ENCODE measurements at places on chromosomes 13 and 19.

- DNase-seq = no peak
Measured at GRCh38 chr13:63075126-63075525, 1659.5 kb upstream of the PCDH20 start.

GRCh38 chr13:21825801-21826200 is 154.9 kb downstream of the FGF9 start:
- DNase-seq = no peak

DNA sequence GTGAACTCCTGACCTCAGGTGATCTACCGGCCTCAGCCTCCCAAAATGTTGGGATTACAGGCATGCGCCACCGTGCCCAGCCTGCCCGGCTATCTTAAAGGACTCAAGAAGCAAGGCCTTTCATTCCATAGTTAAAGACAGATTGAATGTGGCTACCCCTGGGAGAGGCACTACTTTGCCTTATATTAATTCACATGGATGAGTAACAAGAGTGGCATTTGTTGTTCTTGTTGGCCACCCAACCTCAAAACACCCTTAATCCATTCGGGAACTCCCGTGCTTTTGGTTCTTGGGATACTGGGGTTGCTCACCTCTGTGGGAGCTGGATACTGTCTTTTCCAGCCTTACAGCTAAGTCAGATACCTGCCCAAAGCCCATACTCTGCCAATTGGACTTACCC is 34.4 kb upstream of the ABCC4 start:
- DNase-seq = no peak

DNA sequence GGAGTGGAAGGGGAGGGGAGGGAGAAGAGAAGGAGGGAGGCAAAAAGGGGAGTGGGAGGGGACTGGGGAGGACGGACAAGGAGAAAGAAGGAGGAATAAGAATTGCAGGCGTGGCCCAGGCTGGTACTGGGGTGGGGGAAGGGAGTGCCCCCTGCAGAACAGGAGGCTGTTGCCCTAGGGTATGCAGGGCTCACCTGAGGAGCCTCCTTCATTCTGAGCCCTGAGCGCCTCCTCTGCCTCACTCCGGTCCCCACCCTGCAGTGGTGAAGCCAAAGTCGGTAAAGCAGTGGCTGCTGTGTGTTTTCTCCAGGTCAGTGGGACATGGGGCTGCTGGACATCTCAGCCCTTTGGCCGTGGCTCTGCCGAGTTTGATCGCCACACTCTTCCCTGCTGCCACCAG is 9.1 kb upstream of the CDC16 start:
- no peak for DNase-seq

DNA sequence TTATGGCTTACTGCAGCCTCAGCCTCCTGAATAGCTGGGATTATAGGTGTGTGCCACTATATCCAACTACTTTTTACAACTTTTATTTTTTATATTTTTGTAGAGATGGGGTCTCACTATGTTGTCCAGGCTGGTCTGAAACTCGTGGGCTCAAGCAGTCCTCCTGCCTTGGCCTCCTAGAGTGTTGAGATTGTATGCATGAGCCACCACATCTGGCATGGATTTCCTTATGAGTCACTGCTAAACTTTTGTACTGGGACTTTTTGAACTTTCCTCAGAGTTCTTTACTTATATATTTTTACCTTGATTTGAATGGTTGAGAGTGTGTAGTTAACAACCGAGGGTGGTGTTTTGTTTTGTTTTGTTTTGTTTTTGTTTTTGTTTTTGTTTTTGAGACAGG is 33.4 kb downstream of the DNAJC3 start:
- DNase-seq = no peak

- no peak for DNase-seq
Measured at GRCh38 chr13:59842507-59842906, 321.2 kb downstream of the DIAPH3 start.

GRCh38 chr19:32130332-32130731 is 215.1 kb upstream of the ZNF507 start:
- no peak for DNase-seq

- DNase-seq = no peak
Measured at GRCh38 chr13:107200491-107200890, 632.6 kb upstream of the ARGLU1 start.

- no peak for DNase-seq
Measured at GRCh38 chr13:35879111-35879510, 252.1 kb downstream of the DCLK1 start.

- DNase-seq = no peak
Measured at GRCh38 chr19:57441979-57442752, 7.0 kb downstream of the ZNF749 start.

- no peak for DNase-seq
Measured at GRCh38 chr19:44927746-44928145, 13.3 kb downstream of the APOC1 start.

- no peak for DNase-seq
Measured at GRCh38 chr19:46180701-46181387, 32.8 kb downstream of the IGFL2 start.

DNA sequence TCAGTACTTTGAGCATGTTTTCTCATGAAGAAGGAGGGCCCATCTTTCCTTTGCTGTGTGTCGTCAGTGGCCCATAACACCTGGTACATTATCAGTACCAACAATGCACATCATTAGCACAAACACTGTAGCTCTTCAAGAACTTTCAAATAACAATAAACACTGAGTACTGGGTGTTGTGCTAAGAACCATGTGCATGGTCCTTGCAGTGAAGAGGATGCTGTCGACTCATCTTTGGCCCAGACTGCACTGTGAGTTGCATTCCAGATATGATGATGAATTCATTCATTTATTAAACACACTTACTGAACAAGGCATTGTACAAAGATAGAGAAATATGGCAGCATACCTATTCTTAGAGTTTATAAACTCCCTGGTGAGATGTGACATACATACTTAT is 55.8 kb downstream of the FLT3 start:
- DNase-seq = no peak

GRCh38 chr19:31595521-31595920 is 246.3 kb upstream of the TSHZ3 start:
- DNase-seq = no peak

DNA sequence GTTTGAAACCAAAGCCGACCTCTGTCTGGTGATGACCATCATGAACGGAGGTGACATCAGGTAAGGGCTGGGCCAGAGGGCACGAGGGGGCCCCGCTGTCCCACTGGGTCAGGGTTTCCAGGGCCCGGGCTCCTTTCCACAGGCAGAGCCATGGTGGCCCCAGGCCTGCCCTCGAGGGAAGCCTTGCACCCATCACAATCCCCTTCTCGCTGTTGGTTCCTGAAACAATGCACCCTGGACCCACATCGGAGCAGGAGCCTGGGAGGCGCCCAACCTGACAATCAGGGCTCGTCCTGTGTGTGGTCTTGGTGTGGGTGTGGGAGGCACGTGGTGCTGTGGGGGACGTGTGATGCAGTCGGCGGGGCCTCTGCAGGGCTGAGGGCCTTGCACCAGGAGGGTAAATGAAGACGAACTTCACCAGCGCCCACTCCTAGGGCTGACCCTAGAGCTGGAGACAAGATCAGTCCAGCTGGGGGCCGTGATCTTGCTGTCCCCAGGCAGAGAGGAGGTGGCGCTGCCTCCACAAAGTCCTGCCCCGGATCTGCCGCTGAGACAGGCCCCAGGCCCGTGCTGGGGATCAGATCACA is 2.8 kb downstream of the GRK1 start:
- DNase-seq = no peak

DNA sequence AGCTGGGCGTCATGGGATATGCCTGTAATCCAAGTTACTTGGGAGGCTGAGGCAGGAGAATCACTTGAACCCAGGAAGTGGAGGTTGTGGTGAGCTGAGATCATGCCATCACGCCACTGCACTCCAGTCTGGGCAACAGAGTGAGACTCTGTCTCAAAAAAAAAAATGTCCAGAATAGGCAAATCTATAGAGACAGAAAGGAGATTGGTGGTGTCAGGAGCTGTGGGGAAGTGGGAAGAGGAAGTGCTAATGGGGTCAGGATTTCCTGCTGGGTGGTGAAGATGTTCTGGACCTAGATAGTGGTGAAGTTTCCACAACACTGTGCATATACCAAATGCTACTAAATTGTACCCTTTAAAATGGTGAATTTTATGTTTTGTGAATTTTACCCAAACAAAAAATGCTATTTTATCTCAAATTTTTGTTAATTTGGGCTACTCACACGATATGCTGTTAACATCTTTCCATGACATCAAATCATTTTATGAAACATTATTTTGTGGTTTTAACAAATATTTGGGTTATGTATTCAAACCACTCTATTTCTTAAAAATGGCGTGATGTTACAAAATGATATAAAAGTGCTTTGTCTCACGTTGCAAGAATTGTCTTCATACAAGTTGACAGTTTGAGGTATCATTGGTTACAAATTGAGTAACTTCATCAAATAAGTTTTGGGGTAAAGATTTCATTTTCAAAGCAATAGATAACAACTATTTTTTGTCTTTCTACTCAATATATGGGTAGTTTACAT is 7.4 kb upstream of the CYP4F3 start:
- no peak for DNase-seq

GRCh38 chr19:15318241-15318691 is 14.1 kb downstream of the BRD4 start:
- no peak for DNase-seq

DNA sequence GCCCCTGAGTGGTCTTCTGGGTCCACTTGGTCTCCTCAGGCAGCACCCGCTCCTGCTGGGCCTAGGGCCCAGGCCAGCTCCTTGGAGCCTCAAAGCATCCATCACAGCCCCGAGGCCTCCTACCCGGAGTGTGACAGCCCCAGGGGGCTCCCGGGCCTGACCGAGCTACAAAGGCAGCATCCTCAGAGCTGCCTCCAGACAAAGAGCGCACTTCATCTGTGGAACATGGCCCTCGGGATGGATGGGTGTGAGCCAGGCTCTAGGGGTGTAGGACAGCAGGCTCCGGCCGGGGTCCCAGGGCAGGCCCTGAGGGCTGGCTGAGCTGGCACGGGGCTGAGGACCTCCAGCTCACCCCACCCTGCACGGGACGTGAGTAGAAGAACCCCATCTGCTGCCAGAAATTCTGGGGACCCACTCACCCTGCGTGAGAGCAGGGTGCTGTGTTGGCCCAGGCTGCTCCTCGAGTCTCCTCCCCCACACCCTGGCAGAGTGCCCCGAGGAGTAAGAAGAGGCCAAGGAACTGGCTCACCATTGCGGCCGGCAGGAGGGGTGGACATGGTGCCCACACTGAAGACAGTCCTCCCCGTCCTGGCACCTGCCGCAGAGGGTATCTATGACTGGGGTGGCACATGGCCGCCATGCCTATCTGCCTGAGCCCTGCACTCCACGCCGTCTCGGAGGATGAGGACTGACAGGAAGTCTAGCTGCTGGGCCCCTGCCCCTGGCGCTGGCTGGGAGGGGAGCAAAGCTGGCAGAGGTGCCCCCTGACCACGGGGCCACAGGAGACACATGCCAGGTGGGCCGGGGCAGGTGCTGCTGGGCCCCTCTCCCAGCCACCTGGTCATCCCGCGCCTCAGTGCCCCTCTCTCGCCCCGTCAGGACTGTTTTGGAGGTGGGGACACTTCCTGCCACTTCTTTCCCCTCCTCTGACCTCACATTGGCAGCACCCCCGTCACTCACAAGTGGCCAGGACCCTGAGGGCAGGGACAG is 22.3 kb downstream of the CEBPG start:
- no peak for DNase-seq

DNA sequence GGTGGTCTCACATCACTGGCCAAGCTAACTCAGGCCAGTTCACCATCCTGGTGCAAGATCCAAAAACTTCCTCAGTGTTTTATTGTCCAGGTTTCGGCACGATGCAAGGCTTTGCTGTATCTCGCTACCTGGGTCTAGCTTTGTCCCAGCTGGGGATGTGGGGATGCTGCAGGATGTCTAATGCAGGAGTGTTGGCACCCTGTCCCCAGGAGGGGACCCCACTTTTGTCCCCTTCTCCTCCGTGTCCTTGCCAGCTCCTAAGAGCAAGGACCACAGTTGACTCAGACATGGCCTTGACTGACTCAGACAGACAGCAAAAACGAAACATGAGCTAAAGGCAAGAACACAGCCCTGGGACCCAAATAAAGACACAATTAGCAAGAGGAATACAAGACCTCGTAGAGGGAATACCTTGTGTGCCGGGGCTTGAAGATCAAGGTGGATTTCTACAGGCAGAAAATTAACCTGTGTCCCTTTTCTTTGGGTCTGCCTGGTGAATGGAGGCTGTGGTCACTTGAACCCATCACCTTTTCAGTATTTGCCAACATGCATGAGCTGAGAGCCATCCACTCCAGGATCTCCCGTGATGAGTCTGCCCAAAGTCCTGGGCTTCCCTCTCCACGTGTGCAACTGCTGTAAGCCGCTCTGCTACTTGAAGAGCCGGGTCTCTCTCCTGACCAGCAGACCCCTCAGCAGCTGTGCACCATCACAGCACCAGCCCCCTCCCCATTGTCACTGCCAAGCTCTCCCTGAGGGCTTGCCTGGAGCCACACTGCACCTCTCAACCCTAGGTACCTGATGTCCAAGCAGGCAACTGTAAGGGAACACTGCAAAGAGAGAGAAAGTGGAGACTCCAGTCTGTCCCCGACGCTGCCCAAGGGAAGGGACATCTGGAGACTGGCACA is 149.5 kb upstream of the ZNF507 start:
- DNase-seq = no peak

GRCh38 chr19:54102421-54103169 is at the start of gene NDUFA3:
TSS of gene NDUFA3 (plus strand) at chr19:54102855. CDS start at chr19:54102879, 24 bp downstream.
- DNase-seq = peak; percentile 95

GRCh38 chr19:14337510-14337909 is 43.7 kb upstream of the ADGRE5 start:
- DNase-seq = peak; percentile 39

DNA sequence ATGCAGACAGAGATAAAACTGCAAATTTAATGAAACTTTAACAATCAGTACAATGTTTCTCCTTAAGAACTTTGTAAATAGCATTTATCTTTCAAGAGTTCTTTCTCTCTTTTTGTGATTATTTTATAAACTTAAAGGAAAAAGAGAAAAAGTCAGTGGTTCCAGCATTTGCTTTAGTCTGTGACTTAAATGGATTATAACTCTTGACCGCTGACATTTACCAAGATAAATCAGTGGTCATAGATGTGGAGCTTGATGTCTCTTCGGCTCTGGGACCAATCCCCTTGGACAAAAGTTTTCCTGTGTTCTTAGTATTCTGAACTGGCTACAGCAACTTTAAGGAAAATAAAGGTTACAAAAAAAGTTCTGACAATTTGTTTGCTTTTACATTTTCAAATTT is 162.6 kb downstream of the TM9SF2 start:
- no peak for DNase-seq

DNA sequence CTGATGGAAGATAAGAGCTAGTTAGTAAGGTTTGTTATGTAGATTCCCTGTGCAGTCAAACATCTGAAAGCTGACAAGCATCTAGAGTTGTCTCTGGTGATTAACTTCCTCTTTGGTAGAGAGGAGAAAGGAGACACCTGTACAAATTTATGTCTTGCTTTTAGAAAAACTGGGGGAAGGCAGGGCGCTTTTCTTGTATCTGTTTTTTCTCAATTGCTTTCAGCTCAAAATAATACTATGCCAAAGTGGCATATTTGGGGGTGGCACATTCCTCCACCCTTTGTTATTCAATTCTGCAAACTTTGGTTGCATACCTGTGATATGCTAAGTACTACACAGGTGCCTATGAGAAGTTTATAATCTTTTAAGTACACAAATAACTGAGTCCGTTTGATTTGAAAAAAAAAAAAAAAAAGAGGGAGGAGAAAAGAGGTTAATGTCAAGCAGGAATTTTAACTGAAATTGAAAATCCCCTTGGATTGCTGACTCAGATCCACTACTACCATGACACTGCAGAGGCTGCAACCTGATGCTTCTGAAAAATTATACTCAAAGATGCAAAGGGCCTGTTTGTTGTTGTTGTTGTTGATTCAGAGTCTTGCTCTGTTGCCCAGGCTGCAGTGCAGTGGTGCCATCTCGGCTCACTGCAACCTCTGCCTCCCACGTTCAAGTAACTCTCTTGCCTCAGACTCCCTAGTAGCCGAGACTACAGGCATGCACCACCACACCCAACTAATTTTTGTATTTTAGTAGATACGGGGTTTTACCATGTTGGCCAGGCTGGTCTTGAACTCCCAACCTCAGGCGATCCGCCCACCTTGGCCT is 164.8 kb upstream of the NBEA start:
- no peak for DNase-seq

Data from stimulated activated CD4-positive, alpha-beta T cell treated with anti-CD3 and anti-CD28 coated beads, Interleukin-4, amount 100 ng/mL, for 48 hours (primary cell).